A549 treated with Mapracorat at 1 μM for 4 hours (cell line): ENCODE measurements at places on chromosomes 11 and 22. TPM values are rescaled to one million over a fixed set of nuclear protein-coding genes. Genes with fewer than 3 reads are reported as not detected.

The TMEM80 gene
- total RNA-seq: 7.6 to 12.4 TPM (median 8.4 TPM) in 5 replicates

The FADS2 gene
- total RNA-seq: 327 to 428 TPM (median 371 TPM) in 5 replicates

The OR52I1 gene
- total RNA-seq: not detected in 5 replicates

The RCOR2 gene
- 0.87 to 1.3 TPM (median 0.93 TPM) in 5 replicates for total RNA-seq

The CYB5R2 gene
- 4.3 to 5.5 TPM (median 4.9 TPM) in 5 replicates for total RNA-seq

The MYOD1 gene
- not detected in 5 replicates for total RNA-seq

The DNAJB7 gene
- not detected in 5 replicates for total RNA-seq

The SMARCB1 gene
- total RNA-seq: 50.1 to 53.5 TPM (median 52.8 TPM) in 5 replicates

The C11orf91 gene
- total RNA-seq: 1.4 to 2.0 TPM (median 1.5 TPM) in 5 replicates

The GAL3ST3 gene
- not detected in 5 replicates for total RNA-seq

The CARD10 gene
- 20.7 to 36.0 TPM (median 32.6 TPM) in 5 replicates for total RNA-seq

The XKR3 gene
- total RNA-seq: not detected in 5 replicates

The OR6T1 gene
- total RNA-seq: not detected in 5 replicates

The SAA1 gene
- total RNA-seq: 1.5 to 2.6 TPM (median 2.1 TPM) in 5 replicates

The NLRP14 gene
- not detected in 5 replicates for total RNA-seq

The HOATZ gene
- total RNA-seq: not detected in 5 replicates

The ANO3 gene
- 0.04 to 0.10 TPM in 2 of 5 replicates, not detected in the others for total RNA-seq

The CABP4 gene
- not detected in 5 replicates for total RNA-seq
